ENCODE measurements at places on chromosomes 2 and 18.

DNA sequence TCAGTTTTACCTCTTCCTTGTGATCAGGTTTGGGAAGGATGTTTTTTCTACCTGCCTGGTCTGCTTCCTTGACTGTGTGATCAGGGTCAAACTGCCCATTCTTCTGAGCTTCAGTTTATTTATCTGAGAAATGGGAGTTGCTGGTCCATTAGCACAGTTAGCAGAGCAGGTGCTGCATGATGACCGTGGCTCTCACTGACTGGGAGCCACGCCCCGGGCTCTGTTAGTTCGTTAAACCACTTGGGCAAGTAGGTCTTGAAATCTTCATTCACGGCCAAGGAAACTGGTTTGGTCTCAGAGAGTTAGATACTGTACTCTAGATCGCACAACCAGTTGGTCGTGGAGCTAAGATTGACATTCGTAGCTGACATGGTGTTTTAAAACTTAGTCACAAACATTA, 41.7 kb downstream of the INPP5D start:
- DNase-seq: no peak

- no peak for DNase-seq
These were observed 24.9 kb downstream of the ZNF892 start for GRCh38 chr2:95232232-95232631.

DNA sequence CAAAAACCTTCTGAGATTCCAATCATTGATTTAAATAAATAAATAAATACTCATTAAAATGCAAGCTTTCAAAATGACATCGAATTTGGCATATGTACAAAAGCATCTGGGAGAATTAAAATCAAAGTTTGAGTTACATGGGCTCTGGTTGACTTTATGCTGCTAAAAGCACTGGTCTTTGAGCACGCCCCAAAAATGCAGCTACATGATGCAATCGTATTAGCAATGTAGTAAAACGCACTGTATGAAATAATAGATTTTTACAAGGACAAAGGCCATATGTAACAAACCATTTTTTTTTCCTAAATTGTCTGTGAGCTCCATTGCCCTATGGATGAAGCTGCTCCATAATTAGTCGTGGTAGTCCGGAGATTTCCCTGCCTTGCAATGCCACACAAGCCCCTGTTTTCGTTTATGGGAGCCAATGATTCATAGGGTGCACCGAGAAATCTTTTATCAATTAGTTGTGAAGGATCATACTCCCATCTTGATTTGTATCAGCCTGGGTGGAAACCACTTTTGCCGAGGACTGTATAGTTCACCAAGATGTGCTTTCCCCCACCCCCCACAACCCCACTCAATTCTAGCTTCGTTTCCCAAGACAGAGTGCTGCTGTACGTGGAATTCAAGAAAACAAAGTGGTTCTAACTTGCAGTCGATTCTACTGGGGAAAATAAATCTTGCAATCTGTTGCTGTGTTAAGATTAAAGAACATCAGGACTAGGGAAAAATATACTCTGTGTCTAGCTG, 268.4 kb downstream of the IRS1 start:
- DNase-seq: no peak

DNA sequence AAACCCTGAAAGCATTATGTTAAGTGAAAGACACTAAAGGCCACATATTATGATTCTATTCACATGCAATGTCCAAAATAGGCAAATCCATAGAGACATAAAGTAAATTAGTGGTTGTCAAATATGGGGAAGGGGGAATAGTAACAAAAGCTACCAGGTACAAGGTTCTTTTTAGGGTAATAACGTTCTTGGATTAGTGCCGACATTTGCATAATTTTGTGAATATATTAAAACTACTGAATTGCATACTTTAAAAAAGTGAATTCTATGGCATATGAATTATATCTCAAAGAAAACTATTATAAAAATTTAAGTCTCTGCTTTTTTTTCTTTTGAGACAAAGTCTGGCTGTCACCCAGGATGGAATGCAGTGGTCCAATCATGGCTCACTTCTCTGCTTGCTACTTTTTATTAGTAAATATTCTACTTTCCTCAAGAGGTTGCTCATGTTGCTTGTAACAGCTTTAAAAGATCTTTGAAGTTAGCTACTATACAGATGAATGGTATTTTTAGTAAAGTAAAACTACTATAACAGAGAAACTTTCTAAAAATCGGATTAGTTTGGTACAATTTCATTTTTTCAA, 2.5 kb downstream of the SESTD1 start:
- DNase-seq: no peak

- no peak for DNase-seq
These were observed 222.6 kb downstream of the INSIG2 start for GRCh38 chr2:118310681-118311429.

GRCh38 chr2:230913406-230914143, 11.5 kb downstream of the GPR55 start:
- DNase-seq: no peak

GRCh38 chr2:28399289-28399688, 6.6 kb downstream of the FOSL2 start:
- no peak for DNase-seq

- no peak for DNase-seq
These were observed 77.7 kb upstream of the WDR75 start for GRCh38 chr2:189363559-189363958.

- DNase-seq: no peak
These were observed 553 bp downstream of the CNDP2 start for GRCh38 chr18:74496508-74497323.

DNA sequence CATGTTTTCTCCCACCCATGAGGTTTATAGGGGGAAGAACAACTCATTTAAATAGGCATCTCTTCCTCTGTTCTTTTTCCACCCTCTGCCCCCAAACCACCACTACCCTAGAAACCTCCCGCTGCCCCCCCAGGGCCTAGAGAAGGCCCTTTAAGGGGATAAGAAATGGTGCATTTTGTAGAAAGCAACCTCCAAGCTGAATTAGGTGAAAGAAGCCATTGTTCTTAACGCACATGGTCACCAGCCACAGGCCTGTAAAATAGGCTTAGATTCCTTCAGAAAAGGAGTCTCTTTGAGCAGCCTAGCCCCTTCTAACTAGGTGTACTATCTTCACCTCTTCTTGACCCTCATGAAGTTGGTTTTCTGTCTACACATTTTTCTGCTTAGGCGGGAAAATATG, 118.6 kb upstream of the SP5 start:
- no peak for DNase-seq

GRCh38 chr2:159094173-159094737, 125.8 kb downstream of the TANC1 start:
- DNase-seq: no peak

GRCh38 chr18:32552421-32553030, 81.8 kb upstream of the GAREM1 start:
- DNase-seq: peak; percentile 7

- no peak for DNase-seq
These were observed 54.2 kb upstream of the CDCA7 start for GRCh38 chr2:173300458-173300857.

GRCh38 chr2:115880558-115880957, 1438.1 kb downstream of the DPP10 start:
- DNase-seq: no peak

GRCh38 chr2:220064111-220065030, 436.9 kb downstream of the SLC4A3 start:
- DNase-seq: no peak

GRCh38 chr2:149064365-149064841, 25.9 kb downstream of the LYPD6B start:
- no peak for DNase-seq

- no peak for DNase-seq
These were observed 81.4 kb downstream of the CABYR start for GRCh38 chr18:24220318-24220688.

DNA sequence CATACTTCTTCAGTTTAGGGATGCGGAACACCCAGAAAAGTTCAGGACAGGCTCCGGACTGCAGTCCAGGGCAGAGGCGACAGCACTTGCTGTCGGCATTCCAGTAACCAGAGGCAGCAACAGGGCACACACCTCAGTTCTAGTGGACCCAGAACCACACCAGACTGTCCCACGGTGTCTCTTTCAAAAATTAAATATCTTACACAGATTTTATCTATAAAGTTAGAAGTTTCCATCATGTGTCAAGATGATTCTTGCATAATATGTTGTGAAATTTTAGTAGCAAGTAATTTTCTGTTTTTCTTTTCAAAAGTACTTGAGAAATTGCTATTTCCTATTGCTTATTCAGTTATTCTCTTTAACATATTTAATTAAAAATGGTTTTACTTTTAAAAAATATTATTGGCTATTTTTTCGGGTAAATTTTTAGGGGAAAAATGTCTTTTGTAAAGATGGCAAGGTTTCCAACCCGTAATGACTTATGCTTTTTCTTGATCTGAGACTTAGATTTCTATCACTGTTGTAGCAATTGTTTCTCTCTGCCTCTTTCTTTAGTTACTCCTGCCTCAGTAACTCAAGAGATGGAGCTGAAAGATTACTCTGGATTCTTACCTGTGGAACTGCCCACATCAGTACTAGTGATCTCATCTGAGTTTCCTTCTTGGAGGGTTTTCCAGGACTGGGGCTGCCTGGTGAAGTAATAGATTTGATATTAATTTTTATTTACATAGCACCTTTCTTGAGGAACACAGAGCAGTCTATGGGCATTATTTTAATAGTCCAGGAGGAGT, 182.7 kb downstream of the LTBP1 start:
- no peak for DNase-seq

GRCh38 chr2:217816396-217816869, 186.4 kb downstream of the TNS1 start:
- DNase-seq: no peak

- no peak for DNase-seq
These were observed 135.9 kb downstream of the ZNF407 start for GRCh38 chr18:74733598-74733997.

GRCh38 chr2:10830641-10831399, 18.2 kb upstream of the PDIA6 start:
- DNase-seq: no peak

GRCh38 chr18:78643004-78643403, 336.6 kb upstream of the SALL3 start:
- DNase-seq: no peak

- DNase-seq: no peak
These were observed 134.6 kb downstream of the CTIF start for GRCh38 chr18:48673456-48673852.

DNA sequence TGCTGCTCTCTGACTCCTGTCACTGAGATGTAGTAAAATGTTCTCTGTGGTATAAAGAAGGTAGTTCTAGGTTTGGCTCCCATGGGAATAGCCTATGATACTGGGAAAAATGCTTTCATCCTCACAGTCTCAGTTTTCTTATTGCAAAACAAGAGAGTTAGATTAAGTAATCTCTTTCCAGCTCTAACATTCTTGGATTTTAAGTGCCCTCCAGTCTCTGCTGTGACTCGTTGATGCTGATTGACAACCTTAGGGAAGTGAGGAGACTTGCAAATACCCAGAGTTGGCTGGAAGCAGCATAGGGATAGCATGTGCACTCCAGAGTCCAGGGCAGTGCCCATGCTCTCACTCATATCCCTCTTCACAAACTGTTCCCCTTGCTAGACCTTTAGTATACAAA, 534.9 kb downstream of the SLC4A3 start:
- DNase-seq: no peak

DNA sequence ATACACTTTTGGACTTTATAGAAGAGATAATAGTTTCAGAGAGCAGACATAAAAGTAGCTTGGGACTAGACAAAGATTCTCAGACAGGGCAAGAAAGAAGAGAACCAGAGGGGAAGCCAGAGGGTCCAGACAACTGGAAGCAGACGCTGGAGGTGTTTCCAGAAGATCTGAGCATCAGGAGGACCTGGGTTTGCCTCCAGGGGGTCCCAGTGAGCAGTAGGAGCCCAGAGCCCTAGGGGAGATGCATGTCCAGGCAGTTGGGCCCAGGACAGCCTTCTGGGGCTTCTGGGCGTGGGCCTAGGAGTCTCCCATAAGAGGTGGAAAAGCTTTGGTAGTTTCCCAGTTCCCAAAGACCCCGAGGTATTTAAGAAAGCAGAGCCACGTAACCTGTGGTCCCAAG, 251.2 kb upstream of the ID2 start:
- no peak for DNase-seq

DNA sequence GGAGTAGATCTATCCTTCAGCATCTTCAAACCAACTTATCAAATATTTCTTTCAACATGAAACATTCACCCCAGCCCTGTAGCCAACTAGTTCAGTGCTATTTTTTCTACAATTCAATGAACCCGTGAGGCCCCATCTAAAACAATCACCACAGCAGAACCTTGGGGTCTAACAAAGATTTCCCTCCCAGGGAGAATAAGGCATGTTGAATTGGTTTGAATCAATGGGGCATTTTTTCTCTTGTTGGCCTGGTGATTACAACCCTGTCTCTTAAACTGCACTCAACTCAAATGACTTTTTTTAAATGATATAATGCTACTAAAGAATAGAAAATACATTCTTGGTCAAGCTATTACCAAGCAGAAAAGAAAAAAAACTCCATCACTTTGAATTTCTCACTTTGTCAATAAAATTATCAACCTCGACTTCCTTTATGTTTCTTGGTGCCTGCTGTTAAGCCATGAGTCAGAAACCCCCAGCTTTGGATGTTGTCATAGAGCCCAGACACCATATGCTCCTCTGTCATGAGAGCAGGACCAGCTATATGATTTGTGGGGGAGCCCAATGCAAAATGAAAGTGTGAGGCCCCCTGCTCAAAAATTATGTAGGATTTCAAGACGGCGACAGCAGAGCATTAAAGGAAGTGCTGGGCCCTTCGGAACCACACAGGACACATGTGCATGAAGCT, 282.4 kb downstream of the MEIS1 start:
- DNase-seq: no peak

GRCh38 chr2:19722531-19722971, 179.2 kb downstream of the TTC32 start:
- DNase-seq: no peak

DNA sequence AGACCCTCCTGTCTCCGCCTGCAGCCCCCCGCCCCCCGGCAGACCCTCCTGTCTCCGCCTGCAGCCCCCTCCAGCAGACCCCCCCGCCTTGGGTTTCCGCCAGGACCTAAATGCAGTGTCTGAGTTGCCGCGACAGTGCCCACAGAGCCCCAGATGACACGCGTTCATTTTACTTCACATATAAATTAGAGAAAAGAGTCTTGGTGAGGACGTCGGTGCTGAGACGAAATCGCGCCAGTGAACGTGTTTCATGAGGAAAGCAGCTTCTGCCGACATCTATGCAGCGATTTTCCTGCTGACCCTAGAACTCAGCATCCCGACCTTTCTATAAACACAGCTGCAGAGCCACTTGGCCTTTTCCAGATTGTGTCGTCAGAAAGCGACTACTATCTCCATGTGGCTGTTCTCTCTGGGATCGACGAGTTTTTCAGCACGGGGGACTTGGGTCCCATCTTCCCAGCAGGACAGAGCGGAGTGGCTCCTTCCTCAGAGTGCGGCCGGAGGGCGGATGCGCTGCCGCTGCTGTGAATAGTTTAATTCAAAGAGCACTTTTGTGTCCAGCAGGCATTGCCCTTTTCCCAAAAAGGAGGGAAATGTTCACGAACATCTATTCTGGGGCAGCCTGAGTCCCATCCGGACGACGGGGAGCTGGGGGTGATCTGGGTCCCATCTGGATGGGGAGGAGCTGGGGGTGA, 136.7 kb downstream of the NFATC1 start:
- DNase-seq: no peak

- DNase-seq: no peak
These were observed 156.0 kb downstream of the TGIF1 start for GRCh38 chr18:3605954-3606443.

Data from activated naive CD4-positive, alpha-beta T cell (primary cell).